ENCODE measurements at places on chromosomes 12 and 14. TPM values are rescaled to one million over a fixed set of nuclear protein-coding genes. Genes with fewer than 3 reads are reported as not detected.

DPF3 gene
- 0.37 TPM for polyA plus RNA-seq

AQP2 gene
- polyA plus RNA-seq, result not detected

ADGRD1 gene
- polyA plus RNA-seq, result 11.0 TPM

SLC38A4 gene
- 1.7 TPM for polyA plus RNA-seq

CLEC4A gene
- 2.4 TPM for polyA plus RNA-seq

ENDOU gene
- polyA plus RNA-seq, result 0.54 TPM

SMCO2 gene
- polyA plus RNA-seq, result 0.10 TPM

Data from adipose tissue (tissue), 3 donors.